ENCODE measurements at places on chromosomes 5 and 9.

- H3K27me3 ChIP-seq = peaks cover 1% of the 10 kb centered on the region
- no peak for DNase-seq
- H3K4me3 ChIP-seq = no peak overlapping the region
- H3K27ac ChIP-seq = no peak overlapping the region
- H3K4me1 ChIP-seq = peaks cover 9% of the 10 kb centered on the region
- no peaks in the 10 kb centered on the region for H3K36me3 ChIP-seq
Measured at GRCh38 chr5:73540192-73540591, 25.2 kb downstream of the ANKRA2 start.

DNA sequence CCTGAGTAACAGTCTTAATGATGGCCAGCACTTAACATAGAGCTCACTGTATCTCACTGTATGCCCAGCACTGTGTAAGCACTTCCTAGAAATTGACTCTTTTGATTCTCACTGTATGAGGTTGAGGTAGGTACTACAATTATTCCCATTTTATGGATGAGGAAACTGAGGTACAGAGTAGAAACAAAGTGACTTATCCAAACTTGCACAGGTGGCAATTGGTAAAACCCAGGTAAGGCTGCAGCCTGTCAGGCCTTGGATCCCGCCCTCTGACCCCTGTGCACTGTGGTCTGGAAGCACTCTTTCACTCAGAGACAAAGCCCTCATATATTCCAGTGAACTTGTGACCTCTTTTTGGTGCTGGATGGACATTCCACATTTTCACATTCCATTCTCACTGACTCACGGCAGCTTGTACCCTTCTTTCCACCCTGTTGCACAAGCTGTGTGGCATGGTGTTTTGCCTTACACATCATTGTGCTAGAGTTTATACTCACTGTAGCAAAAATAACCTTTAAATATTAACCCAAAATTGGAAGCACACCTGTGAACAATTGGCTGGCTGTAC, 21.7 kb downstream of the ANKRD55 start:
- peak; percentile 46 for DNase-seq
- H3K27me3 ChIP-seq = no peaks in the 10 kb centered on the region
- H3K4me1 ChIP-seq = peaks cover 2% of the 10 kb centered on the region
- peak overlapping the region; percentile 14 for H3K27ac ChIP-seq

GRCh38 chr5:113437111-113437510, 2.3 kb upstream of the TSSK1B start:
- H3K4me3 ChIP-seq = no peak overlapping the region
- no peaks in the 10 kb centered on the region for H3K36me3 ChIP-seq
- H3K27me3 ChIP-seq = no peaks in the 10 kb centered on the region
- no peak overlapping the region for H3K27ac ChIP-seq

- H3K36me3 ChIP-seq = no peaks in the 10 kb centered on the region
- H3K4me3 ChIP-seq = no peak overlapping the region
- H3K27ac ChIP-seq = peak overlapping the region; percentile 51
- H3K27me3 ChIP-seq = no peaks in the 10 kb centered on the region
- peak; percentile 27 for DNase-seq
- H3K4me1 ChIP-seq = peaks cover 11% of the 10 kb centered on the region
Measured at GRCh38 chr9:123742009-123742767, 187.7 kb downstream of the DENND1A start.

DNA sequence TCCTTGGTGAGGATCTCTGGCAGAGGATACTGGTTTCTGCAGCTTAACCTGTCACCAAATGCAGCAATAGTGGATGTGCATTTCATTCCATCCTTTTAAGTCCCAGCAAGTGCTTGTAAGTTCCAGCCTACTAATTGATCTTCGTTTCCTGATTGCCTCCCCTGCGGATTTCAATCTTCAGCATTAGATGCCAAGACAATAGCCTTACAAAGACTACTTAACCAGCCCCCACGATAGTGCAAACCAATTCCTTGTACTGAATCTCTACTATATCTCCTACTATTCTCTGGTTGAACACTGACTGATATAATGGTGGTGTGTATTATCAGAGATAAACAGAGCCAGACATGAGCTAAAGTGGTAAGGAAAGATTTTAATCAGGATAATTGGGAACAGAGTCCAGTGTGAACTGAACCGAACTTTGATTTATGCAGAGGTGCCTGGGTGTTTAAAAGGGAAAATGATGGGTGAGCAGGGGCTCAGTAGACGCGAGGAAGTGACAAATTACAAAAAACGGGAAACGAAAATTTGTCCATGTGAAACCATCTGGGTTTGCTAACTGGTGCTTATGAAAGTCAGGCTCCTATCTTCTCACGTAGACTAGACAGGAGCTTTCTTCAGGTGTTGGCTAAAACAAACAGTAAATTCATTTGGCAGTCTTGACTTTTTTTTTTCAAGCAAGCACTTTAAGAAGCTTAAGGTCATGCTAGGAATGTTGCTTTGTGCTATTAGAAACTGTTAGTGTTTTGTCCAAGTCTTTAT, 106.9 kb upstream of the ST8SIA4 start:
- peaks cover 9% of the 10 kb centered on the region for H3K4me1 ChIP-seq
- no peak overlapping the region for H3K4me3 ChIP-seq
- H3K36me3 ChIP-seq = no peaks in the 10 kb centered on the region
- H3K27me3 ChIP-seq = no peaks in the 10 kb centered on the region

All from neuronal stem cell (in vitro differentiated cells).